ENCODE measurements at places on chromosomes 3 and 15.

DNA sequence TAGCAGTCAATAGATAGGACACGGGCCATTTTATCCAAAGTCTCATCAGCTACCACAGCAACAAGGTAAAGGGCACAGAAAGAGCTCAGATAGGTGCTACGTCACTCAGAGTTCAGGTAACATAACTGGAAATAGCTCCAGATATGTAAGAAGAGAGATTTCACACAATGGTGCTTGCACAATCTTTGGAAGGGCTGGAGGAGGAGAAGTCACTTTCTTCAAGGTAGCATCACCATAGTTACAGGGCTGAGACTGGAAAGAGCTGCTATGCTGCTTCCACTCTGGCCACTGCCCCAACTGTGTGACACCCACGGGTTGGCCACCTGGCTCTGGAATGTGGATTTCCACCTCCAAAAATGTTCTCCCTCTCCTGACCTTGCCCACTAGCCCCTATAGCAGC is 448.8 kb upstream of the THBS1 start:
- no peak for DNase-seq

DNA sequence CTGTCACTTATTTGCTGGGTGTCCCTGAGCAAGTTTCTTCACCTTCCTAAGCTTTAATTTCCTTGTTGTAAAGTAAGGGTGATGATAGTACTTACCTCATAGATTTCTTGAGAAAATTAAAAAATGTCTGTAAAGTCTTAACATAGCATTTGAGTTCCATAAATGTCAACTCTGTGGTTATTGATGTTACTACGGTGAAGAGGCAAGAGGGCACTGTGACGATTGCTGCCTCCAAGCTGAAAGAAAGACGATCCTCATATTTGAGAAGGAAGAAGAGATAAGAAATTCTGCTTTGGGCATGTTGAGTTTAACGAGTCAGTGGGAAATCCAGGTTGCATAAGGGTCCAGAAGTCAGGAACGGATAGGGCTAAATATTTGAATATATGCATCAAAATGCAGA is 240.8 kb upstream of the ZPLD1 start:
- DNase-seq: no peak

- peak; percentile 60 for DNase-seq
Observed at GRCh38 chr15:40266828-40267304, 16.0 kb downstream of the ANKRD63 start.

DNA sequence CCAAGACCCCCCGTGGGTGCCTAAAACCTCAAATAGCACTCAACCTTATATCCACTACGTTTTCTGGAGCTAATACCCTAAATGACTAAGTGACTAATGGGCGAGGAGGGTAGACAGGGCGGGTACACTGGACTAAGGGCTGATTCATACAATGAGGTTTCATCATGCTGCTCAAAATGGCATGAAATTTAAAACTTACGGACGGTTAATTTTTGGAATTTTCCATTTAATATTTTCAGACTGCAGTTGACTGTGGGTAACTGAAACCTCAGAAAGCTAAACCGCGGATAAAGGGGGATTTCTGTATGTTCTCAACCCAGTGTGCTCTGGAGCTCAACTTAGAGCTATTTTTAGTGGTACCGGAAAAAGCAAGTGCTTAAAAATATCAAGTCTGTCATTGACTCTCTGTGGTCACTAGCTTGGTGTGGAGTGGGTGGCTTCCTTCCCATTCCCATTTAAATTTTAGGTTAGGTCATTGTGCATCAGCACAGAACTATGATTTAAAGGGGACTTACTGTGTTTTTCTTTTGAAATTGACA is 72.9 kb downstream of the LRRC28 start:
- DNase-seq: no peak

DNA sequence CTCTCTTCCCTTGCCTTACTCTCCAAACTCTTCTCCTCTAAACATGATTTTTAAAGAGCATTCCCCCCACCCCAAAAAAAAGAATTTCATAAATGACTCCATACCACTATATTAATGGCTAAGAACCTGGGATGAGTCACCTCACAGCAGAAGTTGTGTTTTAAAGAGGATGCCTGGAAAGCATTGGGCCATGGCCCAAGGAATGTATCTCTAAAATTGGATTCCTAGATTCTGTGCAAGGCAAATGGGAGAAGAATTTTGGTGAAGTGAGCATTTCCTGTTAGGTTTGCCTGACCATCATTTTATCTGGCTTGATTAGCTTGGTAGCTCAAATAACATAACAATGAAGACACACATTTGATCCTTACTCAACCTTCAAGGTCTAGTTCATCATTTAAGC is 251.4 kb downstream of the NR1D2 start:
- DNase-seq: no peak

DNA sequence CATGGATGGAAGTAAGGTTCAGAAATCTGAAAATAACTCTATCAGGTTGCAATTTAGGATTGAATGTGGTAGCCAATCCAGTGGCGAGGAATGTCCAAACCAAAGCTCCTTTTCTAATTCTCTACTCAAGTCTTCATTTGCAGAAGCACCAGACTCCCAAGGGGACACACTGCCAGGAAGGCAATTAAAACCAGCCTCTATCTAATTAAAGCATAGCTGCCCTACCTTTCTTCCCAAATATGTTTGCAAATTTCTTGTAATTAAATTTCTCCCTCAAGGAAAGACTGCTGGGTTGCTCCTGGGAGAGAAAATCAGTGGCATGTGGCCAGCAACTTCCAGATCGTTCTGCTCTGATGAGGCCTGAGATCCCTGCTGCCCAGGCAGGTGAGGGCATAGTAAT is 153.4 kb upstream of the MCTP2 start:
- no peak for DNase-seq

DNA sequence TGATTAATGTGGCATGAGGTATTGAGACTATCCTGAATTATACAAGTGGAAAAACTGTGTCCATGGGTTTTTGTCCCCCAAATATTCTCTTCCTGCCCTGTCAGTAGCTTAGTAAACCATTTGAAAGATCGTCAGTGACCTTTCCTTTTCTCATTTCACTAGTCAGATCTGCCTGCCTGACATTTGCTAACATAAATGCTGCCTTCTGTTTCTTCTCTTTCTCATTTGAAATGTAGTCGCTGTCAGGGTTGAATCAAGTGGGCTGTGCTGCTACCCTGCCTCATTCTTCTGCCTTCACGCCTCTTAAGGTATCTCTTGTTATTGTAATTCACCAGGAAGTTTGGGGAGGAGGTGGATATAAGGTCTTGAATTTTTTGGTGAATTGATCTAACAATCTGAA is 67.5 kb downstream of the LRCH3 start:
- DNase-seq: no peak

GRCh38 chr15:34851751-34852150 is 56.4 kb upstream of the ACTC1 start:
- no peak for DNase-seq

DNA sequence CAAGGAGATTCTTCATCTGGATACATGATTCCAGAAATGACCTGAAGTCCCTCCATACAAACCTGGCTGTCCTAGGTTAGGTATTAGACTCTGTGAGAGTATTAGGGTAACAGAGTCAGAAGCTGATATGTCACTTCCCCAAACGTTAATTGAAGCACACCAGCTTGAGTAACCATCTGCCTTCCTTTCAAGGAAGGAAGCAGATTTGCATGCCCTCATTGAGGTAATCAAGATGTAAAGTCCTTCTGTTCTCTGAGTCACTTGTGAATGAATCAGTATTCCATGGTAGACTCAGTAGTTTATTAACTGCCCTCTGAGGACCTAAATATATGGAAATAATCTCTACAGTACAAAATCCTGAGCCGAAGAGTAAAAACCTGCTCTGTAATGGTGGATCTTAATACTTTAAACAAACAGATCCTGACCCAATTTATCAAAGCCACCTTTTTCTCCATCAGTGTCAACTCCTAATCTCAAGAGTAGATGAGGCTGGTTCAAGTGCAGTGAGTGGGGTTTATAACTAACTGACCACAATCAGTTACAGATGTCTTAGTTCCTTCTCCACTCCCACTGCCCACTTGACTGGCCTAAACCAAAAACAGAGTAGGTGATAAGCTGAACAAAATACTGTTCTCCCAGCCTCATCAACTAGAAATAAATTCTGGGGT is 246.2 kb upstream of the CHRM5 start:
- no peak for DNase-seq

- DNase-seq: no peak
Observed at GRCh38 chr15:39743611-39744010, 39.0 kb downstream of the FSIP1 start.

- no peak for DNase-seq
Observed at GRCh38 chr15:101054991-101055390, 135.8 kb downstream of the LRRK1 start.

- no peak for DNase-seq
Observed at GRCh38 chr3:61093364-61093763, 157.9 kb downstream of the FHIT start.

DNA sequence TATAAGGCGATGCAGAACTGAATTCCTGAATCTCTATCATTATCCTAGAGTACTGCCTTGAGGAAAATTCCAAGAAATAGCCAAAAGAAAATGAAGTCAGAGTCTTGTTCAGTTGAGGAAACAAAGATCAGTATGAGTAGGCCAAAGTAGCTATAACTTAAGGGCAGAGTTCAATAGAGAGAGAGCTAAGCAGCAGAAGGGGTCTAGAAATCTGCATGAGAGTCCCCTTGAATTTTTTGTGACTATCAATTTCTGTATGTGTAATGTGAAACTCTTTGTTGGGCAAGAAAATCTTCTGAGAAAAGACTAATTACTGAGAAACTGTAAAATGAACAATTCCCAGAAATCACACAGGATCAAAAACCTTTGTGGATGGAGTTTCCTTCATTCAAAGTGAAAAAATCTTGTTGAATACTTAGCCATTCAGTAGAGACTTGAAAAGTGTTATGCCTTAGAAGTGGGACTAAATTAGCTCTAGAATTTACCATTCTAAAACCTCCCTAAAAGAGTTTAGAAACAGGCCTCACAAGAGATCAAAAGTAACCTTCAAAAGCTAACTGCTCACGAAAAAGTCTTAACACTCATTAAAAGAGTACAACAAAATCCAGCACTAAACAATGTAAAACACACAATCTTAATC is 43.1 kb upstream of the FNDC3B start:
- no peak for DNase-seq

- no peak for DNase-seq
Observed at GRCh38 chr15:66692808-66693596, 9.0 kb upstream of the SMAD6 start.

- DNase-seq: no peak
Observed at GRCh38 chr3:123536153-123536895, 48.5 kb downstream of the HACD2 start.

GRCh38 chr3:17411157-17411877 is 331.1 kb downstream of the TBC1D5 start:
- no peak for DNase-seq

- no peak for DNase-seq
Observed at GRCh38 chr3:10957976-10958749, 34.4 kb upstream of the SLC6A1 start.

DNA sequence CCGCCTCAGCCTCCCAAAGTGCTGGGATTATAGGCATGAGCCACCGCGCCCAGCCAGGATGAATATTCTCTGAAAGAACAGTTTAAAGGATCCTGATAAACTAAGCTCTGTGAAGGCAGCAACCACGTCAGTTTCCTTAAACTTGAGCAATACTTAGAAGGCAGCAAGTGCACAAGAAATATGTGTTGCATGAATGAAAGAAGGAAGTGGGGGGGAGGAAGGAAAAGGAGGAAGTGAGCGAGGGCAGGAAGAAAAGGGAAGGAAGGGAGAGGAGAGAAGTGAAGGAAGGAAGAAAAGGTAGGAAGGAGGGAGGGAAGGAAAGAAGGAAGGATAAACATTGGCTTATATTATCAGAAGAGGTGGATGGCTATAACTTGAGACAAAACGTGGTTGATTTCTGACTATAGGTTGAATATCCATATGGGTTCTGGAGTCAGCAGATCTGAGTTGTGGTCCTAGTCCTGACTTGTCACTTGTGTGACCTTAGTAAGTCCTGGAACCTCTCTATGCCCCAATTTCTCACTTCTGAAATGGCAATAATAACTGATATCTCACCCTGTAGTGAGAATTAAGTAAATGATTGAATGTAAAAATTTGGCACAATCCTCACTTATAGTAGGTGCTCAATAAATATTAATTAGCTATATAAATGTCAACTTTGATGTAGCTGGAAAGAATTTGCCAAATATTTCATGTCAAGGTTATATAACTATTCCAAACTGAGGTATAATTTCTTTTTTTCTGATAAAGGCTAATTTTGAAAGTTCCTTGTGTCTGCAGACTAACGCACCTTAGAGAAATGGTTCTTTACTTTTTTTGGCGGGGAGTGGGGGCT is 12.0 kb upstream of the SEMA4B start:
- no peak for DNase-seq

GRCh38 chr3:176566757-176567156 is 630.5 kb downstream of the TBL1XR1 start:
- no peak for DNase-seq

- no peak for DNase-seq
Observed at GRCh38 chr3:153038367-153038766, 123.7 kb upstream of the RAP2B start.

GRCh38 chr15:89208256-89208655 is 13.1 kb downstream of the RLBP1 start:
- DNase-seq: no peak

DNA sequence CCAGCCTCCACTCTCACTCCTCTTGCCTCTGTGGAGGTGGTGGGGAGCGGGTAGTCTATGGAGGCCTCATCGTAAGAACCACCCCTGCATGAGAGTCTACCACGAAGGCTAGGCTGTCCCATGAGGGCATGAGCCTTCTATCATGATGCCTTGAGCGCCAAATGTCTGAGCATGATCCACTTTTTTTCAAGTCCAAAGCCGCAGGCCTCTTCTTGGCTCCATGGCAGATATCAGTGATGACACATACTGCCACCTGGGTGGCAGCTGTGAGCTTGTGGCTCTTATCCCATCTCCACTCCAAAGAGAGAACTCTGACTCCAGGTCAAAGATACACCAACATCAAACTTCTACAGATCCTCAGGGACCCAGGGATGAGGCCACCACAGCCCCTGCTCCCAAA is 13.5 kb downstream of the POC1A start:
- DNase-seq: no peak

GRCh38 chr3:147368561-147369221 is 37.7 kb downstream of the ZIC4 start:
- DNase-seq: no peak

DNA sequence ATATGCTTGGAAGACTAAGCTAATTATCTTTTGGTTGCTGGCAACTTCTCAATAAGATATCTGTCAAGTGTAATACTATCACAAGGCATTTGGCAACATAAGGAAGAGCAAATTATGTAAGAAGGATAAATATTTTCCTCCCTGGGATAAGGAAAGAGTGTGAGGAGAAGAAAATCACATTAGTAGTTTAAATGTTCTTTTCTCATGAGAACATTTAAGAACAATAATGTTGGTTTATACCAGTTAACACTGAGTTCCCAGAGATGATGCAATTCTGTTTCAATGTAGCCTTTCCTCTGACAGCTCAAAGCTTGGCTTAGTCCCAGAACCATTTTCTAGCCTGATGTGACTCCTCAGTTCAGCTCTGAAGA is 66.1 kb upstream of the NPHP3 start:
- DNase-seq: no peak
